Hematopoietic multipotent progenitor cell treated with erythropoietin and hydrocortisone succinate and interleukin-3 and kit ligand, for 4 days (in vitro differentiated cells): ENCODE measurements at places on chromosomes 7 and 10.

- no peak for DNase-seq
These were observed 208.6 kb upstream of the STEAP4 start for GRCh38 chr7:88515301-88515700.

DNA sequence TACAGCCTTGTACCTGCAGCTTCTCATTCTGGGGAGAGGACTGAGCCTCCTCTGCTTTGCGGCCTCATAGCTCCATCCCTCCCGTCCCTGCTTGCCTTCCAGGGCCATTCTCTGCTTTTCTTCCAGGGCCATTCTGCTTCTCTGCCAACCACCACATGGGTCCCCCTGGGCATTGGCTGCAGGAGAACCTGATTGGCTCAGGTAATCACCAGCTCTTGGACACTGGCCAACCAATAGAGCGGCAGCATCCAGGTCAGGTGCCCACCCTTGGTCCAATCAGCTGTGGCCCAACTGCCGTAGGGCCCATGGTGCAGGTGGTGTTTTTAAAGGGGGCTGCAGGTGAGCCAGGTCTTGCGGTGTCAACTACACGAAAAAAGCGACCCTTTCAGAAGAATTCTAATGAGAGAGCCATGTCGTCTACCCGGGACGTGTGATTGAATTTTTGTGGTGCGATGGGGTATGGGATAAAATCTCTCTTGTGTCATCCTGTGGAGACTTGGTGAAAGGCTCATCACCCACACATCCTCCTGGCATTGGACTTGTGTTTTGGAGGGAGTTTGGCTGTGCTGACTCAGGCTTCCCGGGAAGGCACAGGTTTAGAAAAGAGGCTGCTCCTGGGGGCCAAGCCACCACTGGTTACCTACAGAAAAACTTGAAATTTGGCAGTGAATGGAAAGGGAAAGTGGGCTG is 46.0 kb upstream of the PODXL start:
- no peak for DNase-seq

DNA sequence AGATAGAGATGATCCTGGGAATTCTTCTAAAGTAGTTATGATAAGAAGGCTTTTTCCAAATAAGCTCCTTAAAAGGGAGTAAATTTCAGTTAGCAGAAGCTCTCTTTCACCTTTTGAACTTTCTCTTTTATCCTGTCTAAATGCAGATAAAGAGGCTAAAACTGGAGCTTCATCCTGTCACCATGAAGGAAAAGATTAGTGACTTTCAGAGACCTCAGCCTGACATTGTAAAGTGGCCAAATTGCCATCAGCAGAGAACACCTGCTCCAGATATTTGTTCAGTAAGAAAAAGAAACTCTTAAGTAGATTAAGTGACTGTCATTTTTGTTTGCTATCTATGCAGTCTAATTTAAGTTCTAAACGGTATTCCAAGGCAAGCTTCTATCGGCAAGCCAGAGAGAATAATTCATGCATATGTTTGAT is 18.3 kb downstream of the VWDE start:
- DNase-seq = peak; percentile 45

- DNase-seq = no peak
These were observed 6.1 kb downstream of the KCTD7 start for GRCh38 chr7:66634816-66635215.

- no peak for DNase-seq
These were observed 167.0 kb upstream of the TCERG1L start for GRCh38 chr10:131478377-131478989.

- DNase-seq = peak; percentile 83
These were observed 205.2 kb upstream of the PDE1C start for GRCh38 chr7:32275216-32276009.

DNA sequence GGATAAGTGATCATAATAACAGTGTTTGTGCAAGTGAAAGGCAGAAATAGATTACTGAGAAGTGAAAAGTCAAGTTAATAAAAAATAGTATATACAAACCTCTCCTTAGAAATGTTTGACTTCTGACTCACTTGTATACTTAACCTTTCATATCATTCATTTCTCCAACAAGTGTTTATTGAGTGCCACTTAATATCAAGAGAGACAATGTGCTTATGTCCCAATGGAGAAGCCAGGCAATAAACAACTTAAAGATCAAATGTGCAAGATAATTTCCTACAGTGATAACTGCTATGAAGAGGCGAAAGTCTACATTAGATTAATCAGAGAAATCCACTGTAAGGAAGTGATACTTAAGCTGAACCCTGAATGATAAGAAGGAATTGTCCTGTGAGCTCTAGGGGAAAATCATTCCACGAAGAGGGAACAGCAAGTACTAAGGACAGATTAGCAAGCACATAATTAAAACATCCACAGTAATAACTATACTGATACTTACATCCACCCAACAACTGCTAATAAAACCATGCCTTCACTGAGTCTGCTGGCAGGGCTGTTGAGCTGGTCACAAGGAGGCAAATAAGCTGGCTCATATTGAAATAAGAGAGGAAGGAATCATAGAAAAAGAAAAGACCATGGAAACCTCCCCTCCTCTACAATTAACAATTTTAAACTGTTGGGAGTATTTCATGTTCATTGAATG is 203.5 kb downstream of the CTNNA3 start:
- no peak for DNase-seq

DNA sequence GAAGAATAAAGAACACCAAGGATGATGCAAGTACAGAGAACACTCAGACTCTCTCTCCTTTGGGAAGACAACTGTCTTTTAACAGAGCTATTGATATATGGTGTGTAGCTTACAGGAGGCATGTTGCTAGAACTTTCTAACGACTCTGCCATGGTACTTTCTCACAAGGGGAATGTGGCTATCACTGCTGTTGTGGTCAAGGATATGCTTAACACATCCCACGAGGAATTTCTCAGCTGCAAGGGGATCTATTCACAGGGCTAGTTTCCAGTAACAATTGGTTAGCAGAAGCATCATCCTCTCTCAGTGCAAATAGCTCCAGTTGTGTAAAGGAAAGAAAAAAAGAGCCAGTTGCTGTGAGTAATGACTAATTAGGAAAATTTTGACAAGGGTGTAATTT is 826.0 kb downstream of the SORCS1 start:
- DNase-seq = no peak

GRCh38 chr7:36129048-36129534 is 24.0 kb upstream of the EEPD1 start:
- no peak for DNase-seq

- DNase-seq = no peak
These were observed 27.7 kb downstream of the WNT8B start for GRCh38 chr10:100490531-100490930.

GRCh38 chr10:102869258-102870198 is at the start of gene AS3MT:
Gene AS3MT, plus strand, starts transcription at chr10:102869470. Its CDS starts 123 bp downstream, at chr10:102869593.
- DNase-seq = peak; percentile 55

DNA sequence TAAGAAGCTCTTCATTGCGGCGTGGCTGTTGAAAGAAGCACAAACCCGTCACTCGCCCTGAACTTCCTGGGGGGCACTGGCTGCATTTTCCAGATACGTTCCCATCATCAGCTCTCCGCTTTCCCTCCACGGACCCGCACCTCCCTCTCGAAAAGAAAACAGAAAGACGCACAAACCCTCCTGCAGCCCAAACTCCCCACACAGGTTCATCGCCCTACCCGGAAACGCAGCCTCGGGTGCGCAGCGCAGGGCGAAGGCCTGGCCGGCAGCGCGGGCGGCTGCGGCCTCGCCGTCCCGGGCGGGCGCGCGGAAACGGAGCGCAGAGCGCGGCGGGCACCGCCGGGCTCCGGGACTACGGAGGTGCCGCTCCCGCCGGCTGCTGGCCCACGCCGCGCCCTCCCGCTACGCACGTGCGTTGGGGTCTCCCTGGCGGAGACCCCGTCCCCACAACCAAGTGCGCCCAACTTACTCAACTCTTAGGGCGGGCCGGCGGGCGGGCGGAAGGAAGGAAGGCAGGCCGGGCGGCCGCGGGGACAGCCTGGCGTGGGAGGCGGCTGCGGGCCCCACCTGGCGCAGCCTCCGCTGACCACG is 822 bp downstream of the ZNF800 start:
- DNase-seq = peak; percentile 66

GRCh38 chr7:84950836-84951235 is 236.0 kb downstream of the SEMA3D start:
- no peak for DNase-seq

DNA sequence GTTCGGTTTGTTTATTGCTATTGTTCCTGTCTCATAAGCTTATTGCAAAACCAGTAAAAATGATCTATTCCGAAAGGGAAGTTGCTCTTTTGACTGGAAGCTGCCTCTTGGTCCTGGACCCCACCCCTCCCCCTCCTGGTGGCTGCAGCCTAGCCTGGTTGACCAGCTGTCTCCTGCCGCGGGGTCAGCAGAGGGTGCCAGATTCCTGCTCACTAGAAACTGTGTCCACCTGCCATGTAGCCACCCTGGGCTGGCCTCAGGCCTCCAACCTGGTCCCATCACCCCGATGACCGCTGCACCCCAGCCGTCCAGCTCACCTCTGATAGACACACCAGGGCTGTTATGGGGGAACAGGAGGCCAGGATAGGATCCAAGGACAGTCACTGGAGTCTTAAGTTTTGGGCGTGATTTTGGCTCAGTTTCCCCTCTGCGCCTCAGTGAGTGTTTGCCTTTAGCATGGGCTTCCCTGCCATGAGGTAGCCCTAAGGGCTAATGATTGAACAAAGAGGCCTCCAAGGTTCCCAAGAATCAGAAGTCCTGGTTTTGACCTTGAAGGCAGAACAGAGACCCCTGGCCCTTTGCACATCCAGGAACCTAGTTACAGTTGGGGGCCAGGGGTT is 32.9 kb upstream of the SLF2 start:
- no peak for DNase-seq

- peak; percentile 33 for DNase-seq
These were observed 22.6 kb upstream of the RAB18 start for GRCh38 chr10:27481486-27481885.

DNA sequence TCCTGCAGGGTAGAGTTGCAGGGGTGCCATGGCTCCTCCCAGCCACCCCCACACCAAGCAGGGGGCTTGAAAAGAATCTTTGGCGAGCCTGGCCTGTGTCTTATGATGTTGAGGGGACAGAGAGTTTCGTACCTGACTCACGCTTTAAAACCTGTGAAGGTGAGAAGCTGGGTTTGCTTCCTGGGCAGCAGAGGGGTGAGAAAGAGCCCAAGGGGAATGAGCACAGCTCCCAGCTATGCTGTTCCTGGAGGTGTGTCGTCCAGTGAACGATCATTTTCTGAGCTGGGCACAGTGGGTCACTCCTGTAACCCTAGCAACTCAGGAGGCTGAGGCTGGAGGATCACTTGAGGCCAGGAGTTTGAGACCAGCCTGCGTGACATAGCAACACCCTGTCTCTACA is 13.5 kb upstream of the ADRB1 start:
- no peak for DNase-seq

GRCh38 chr7:159143780-159144757 is 598 bp downstream of the VIPR2 start:
- DNase-seq = peak; percentile 11

GRCh38 chr10:114749510-114749909 is 72.1 kb upstream of the FHIP2A start:
- peak; percentile 66 for DNase-seq

DNA sequence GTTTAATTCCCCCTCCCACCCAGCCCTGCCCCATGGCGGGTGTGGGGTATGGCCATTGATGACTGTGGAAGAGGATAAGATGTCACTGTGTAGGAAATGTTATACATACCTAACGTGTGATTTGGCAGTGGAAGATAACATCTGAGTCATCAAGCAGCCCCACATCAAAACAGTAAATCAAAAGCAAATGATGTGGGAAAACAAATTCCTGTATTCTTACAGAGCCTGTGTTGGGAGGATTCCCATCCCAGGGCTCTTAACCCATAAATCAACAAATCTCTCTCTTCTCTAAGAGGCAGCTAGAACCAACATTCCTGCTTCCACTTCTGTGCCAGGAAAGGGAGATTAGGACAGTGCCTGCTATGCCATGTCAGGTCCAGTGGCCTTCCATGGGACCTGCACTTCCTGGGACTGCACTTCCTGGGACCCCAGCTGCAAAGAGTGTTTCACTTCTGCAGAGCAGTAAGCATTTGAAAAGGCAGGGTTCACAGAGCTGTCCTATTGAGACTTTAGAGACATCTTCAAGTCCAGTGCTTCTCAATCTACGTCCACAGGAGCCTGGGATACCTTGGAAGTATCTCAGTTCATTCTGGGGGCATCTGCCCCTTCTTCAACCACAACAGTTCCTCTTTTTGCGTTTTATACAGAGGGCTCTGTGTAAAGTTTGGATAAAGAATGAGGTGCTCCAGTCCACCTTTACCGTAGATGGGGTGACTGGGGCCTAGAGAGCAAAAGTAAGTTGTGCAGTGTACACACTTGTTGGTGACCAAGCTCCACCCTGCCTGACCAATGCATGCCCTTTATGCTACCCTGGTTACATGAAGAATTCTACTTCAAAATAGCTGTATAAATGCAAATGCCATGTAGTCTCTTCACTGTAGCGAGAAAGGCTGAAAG is 45.7 kb downstream of the ATXN7L1 start:
- DNase-seq = no peak

DNA sequence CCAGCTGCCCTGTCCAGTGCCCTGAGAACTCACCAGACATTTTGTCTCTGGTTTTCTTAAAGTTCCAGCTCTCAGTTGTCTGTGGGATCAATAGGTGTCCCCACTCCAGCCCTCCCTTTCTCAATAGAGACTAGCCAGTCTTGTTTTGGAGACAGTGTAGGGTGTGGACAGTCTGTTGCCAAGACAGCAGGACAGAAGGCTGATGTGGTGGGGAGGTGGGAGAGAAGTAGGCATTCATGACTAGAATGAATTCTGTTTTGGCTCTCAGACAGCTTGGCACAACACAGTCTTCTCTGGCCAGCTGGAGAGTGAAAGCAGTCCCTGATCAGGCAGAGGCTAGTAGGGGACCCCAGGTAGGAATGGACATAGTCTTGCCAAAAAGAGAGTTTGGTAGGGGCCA is 467.0 kb upstream of the PODXL start:
- DNase-seq = no peak
